ENCODE measurements at places on chromosomes 16 and 17. TPM values are rescaled to one million over a fixed set of nuclear protein-coding genes. Genes with fewer than 3 reads are reported as not detected.

GRCh38 chr17:4766723-4767122 is 5.0 kb upstream of the TM4SF5 start:
- DNase-seq = no peak

Gene CTF1
- 0.29 TPM for total RNA-seq

Gene SULT1A1
- total RNA-seq = 66.9 TPM

DNA sequence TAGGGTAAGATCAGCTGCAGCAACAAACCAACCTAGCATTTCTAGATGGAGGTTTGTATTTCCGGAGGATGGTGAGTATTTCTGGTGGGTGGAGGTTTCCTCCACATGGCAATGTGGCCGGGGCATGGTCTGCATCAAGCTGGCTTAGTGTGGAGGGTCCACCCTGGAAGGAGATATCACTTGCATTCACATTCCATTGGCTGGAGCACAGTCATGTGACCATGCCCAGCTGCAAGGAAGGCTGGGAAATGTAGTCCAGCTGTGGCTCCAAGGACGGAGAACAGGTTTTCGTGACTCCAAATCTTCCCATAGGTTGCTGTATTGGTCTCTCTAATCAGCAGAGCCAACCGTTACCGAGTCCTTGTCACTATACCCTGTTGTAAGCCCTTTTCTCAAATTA is 68.7 kb downstream of the RAI1 start:
- peak; percentile 89 for DNase-seq

GRCh38 chr17:75031972-75032719 is 14.6 kb downstream of the ATP5PD start:
- DNase-seq = peak; percentile 51

Gene SYCE1L
- not detected for total RNA-seq

DNA sequence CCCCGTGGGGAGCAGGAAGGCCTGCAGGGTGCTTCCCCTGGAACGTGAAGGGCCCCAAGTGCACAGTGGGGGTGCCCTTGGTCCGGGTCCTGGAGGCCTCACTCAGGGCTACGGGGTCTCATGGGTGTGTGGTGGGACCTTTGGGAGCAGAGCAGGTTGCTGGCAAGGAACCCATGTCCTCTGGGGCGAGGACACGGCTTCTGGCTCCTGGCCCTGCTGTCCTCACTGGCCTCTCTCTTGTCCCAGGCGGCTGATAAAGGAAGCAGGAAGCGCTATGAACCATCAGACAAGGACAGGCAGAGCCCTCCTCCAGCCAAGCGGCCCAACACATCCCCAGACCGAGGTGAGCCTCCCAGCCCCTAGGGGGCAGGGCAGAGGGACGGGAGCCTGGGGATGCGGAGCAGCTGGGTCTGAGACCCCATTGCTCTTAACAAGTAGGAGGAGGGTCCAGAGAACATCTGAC is 9.8 kb upstream of the IL17C start:
- no peak for DNase-seq

GRCh38 chr17:6708357-6708961 is 4.7 kb downstream of the SLC13A5 start:
- DNase-seq = no peak

Gene HSD17B1
- not detected for total RNA-seq

DNA sequence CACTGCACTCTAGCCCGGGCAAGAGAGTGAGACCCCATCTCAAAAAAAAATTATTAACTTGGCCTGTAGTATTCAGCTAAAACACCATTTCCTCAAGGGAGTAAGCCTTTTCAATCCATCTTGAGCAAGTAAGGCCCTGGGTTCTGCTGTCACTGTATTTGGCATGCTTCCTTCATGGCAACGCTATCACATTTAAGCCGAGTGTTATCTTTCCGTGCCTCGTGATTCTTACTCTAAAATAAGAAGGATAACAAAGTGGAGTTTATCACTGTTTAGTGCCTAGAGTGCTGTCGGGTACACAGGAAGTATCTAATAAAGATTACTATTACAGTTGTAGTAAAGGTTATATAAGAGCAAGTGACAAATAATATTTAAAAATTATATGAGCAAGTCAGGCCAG is 8.8 kb downstream of the VPS53 start:
- no peak for DNase-seq

Gene PHKB
- 163 TPM for total RNA-seq
